Activated gamma-delta T cell (primary cell): ENCODE measurements at places on chromosomes 3 and 15.

- no peak for DNase-seq
Observed at GRCh38 chr3:194570235-194570634, 63.0 kb downstream of the TMEM44 start.

DNA sequence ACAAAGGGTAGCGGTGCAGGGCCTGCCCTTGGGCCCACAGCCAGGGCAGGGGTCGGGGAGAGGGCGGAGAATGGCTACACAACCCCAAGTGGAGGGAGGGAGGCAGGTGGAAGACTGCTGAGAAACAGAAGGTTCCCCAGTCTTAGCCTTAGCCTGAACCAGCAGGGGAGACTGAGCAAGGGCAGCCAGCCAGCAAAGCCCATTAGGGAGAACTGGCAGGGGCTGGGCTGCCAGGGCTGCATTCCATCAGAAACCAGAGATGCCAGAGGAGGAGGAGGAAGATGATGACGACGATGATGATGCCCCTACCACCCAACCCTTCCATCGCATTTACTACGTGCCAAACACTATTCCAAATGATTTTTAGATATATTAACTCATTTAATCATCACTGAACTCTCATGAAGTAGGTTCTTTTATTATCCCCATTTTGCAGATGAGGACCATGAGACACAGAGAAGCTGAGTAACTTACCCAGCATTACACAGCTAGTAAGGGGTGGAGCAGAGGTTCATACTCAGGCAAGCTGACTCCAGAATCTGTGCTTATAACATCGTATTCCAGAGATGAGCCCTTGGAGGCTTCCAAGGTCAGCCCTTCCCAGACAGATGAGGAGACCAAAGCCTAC is 8.7 kb downstream of the SEMA7A start:
- DNase-seq: no peak

DNA sequence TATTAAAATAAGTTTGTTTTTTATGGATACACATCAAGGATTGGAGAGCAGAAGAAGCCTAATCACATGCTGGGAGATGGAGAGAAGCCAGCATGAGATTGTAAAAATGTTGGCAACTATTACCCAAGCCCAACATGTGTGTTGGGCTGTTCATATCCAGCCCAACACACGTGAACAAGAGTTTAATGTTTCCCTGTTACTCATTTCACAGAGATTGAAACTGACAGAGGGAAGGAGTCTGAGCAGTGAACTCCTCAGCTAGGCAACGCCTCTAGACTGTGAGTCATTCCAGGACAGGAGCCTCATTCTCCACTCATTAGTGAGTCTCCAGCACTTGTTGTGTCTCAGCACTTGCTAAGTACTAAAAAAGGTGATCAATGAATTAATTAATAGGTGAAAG is 43.2 kb upstream of the CMSS1 start:
- no peak for DNase-seq

DNA sequence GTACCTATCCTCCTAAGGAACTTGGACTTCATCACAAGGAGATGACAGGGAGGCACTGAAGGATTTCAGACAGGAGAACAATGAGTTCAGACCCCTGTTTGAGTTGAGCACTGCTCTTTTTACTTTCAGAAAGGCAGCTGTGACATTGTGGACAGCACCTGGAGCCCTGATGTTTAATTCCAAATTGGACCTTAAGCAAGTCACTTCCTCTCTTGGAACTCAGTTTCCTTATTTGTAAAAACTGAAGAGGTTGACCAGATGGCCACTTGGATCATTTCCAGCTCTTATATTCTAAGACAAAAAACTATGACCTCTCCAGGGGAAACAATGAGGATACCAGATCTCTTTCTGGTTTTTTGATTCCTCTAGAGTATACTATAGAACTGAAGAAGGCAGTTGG is 34.1 kb upstream of the SMAD3 start:
- no peak for DNase-seq

- DNase-seq: no peak
Observed at GRCh38 chr3:32956750-32957570, 5.5 kb downstream of the CCR4 start.

- DNase-seq: no peak
Observed at GRCh38 chr3:123034996-123035395, 7.4 kb upstream of the SEMA5B start.

- no peak for DNase-seq
Observed at GRCh38 chr3:19093084-19093483, 55.2 kb upstream of the KCNH8 start.

GRCh38 chr15:95845862-95846515 is 484.5 kb upstream of the NR2F2 start:
- no peak for DNase-seq

DNA sequence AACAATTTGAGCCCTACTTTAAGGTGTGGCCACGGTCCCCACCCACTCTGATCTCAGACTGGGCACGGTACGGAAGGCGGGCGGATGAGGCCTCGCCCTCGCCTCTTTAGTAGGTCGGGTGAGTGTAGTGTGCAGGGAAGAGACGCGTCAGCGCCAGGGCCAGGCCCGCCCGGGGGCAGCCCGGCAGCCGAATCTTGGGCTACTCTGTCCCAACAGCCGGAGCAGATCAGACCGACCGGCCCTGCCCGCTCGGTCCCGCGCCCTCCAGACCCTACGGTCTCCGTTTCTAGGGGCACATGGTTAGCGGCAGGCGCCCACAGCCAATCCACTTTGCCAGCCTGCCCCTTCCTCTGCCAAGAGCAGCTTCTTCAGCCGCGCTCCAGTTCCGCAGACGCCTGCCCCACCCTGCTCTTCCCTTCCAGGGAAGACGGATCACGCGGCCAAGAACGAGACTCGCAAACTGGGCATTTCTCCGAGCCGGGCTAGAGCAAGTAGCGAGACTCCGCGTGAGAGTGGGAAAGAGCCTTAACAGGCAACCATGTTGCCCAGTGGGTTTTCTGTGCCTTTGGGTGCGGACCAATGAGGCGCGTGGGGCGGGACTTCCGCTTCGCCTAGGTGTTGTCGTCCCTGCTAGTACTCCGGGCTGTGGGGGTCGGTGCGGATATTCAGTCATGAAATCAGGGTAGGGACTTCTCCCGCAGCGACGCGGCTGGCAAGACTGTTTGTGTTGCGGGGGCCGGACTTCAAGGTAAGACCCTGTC is at the start of gene RNF13:
RNF13 (plus strand) TSS at position 610 of the 761 bp plus-strand sequence. CDS start 32,812 bp downstream, outside the sequence.
- DNase-seq: peak; percentile 84

- no peak for DNase-seq
Observed at GRCh38 chr3:171828902-171829770, 14.0 kb upstream of the TMEM212 start.

- no peak for DNase-seq
Observed at GRCh38 chr3:117026401-117026800, 316.8 kb downstream of the TUSC7 start.

GRCh38 chr15:42331235-42331634 is 28.1 kb upstream of the CAPN3 start:
- no peak for DNase-seq

- DNase-seq: no peak
Observed at GRCh38 chr15:90666135-90666909, 50.8 kb upstream of the BLM start.

DNA sequence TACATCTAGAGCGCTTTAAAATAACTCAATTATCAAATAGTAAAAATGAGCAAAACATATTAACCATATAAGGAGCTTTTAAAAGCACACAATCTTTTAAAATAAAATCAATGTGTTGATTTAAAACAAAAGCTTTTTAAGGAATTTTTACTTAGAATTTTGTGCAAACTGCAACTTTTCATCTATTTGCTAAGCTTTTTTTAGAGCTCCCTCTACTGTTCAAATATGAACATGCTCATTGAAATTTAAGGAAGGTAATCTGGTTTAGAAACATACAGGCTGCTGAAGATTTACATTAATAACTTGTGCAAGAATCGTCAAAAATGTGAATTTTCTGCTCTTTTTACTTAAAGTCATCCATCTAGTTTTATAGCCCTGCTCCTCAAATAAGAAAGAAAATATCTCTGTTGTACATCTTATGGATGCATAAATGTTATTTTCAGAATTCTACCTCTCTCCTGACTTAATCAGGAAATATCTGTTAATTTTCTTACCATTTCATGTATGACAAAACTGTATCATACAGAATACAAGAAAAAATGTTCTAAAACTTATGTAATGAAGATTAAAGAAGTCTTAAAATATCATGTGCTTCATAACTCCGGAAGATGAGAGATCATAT is 469.4 kb upstream of the ROBO2 start:
- DNase-seq: no peak

DNA sequence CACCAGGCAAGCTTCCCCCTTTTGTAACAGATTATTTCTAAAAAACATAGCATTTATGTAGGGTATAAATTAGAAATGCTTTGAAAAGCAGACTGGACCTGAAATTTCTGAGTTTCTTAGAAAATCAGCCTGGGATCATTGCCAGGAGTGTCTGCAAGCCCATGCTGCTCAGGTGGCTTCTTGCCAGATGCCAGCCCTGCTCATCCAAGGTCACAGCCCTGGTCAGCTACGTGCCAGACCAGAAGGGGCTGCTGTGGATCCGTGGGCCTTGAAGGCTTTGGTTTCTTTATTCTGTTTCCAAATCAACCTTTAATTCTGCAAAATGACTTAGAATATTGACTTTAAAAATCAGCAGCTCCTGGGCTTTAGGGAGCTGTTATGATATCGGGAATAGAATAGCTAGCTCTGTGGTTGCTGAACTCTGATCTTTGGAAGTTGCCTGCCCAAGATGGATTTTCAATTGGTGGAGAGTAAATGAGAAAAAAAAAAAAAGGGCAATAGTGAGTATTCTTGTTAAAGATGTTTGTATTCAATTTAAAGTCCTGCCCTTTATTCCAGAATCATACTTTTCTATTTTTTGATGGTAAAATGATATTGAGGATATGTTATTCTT is 370.1 kb upstream of the ONECUT1 start:
- DNase-seq: no peak

- no peak for DNase-seq
Observed at GRCh38 chr3:164851905-164852304, 226.4 kb downstream of the SI start.

- no peak for DNase-seq
Observed at GRCh38 chr15:39413558-39413957, 167.3 kb upstream of the THBS1 start.

DNA sequence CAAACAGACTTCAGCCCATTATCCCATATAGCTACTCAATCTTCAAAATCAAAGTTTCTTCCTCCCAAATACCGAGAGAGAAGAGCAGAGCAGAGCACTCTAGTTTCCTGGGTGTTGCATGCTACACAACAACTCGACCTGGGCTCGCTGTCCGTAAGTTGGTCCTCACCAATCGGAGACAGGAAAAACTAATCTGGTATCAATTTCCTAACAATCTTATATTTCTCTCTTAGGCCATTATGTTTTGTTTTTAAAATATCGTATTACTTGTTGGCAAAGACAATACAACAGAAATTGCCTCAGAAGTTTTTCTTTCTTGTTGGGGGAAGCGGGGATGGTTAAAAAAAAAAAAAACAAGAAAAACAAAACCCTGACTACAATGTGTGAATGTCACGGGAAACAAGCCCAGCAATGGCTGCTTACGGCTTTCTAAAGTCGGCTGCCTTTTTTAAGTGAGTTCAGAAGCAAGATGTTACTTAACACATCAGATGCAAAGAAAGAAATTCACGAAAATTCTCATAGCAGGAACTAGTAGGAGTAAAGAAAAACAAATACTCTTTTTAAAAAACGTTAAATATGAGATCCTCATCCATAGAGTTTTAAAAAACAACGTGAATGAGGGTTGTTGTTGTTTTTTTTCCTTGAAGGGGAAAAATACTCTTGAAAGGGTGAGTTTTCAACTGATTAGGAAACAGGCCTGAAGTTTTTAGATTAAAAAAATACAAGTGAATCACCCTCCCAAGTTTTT is 1.9 kb downstream of the VGLL4 start:
- no peak for DNase-seq

DNA sequence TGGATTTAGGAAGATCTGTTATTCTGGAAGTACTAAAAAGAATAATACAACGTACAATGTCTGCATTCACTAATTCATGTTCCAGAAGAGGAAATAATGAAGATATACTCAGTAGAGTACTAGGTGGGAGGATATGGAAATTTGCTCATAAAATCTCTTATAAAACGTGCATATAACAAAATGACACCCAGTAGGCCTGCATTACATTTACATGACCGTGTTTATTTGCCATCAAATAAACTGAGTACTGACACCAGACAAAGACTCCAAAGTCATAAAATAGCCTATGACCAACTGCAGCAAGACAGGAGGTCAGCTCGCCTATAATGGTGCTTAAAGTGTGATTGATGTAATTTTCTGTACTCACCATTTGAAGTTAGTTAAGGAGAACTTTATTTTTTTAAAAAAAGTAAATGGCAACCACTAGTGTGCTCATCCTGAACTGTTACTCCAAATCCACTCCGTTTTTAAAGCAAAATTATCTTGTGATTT is 60.4 kb downstream of the DCUN1D1 start:
- DNase-seq: no peak

GRCh38 chr15:63715818-63716217 is 117.9 kb downstream of the HERC1 start:
- no peak for DNase-seq

DNA sequence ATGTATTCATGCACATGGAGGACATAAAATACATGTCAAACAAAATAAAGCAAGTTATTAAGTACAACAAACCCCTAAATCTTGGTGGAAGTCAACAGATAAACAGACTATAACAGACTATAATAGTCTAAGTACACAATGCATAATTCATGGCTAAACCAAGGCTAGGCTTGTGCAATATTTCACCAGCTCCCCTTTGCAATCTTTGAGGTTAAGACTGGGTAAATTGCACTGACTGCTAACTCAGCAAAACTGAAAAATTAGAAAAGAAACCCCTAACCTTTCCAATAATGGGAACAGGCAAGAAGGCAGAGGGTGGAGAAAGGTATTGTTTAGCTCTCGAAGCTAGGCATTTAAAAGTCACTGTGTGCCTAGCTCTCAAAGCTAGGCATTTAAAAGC is 304.9 kb upstream of the WNT5A start:
- DNase-seq: no peak

DNA sequence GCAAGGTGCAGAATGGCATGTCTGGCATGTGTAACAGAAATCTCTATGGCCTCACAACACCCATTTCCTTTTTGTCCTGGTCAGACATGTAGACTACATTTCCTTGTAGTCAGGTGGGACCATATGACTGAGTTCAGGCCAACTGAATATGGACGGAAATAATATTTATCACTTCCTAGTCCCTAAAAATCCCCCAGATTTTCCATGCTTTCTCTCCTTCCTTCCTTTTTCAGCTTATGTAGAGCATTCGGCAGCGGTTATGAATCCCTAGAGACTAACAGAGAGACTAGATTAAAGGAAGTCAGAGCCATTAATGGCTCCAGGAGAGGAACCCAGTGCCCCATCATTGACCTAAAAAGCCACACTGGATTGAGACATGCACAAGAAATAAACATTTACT is 35.8 kb downstream of the SLC9A9 start:
- DNase-seq: no peak

- DNase-seq: no peak
Observed at GRCh38 chr15:78392430-78392829, 45.6 kb upstream of the IREB2 start.

- DNase-seq: no peak
Observed at GRCh38 chr3:187646906-187647660, 23.1 kb downstream of the SST start.

DNA sequence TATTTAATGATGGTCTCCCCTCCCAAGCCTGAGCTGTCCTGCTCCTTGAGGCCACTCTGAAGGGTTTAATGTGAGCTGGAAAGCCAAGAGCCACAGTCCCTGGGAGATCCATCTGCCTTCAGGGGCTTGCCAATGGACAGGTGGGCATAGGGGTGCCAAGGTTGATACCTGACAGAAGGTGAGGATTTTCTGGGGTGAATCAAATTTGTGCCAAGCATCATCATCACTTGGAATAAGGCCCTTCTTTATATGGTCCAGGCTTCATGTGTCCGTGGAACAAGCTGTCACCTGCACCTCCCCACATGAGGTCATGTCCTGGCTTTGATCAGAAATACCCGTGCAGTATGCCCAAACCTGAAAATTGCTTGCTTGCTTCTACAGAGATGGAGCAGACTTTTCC is 71.9 kb upstream of the CTNNB1 start:
- DNase-seq: no peak
